ENCODE measurements at places on chromosomes 13 and 19.
A peak's percentile ranks its signal among the peaks of the same experiment; 100 is the strongest.

DNA sequence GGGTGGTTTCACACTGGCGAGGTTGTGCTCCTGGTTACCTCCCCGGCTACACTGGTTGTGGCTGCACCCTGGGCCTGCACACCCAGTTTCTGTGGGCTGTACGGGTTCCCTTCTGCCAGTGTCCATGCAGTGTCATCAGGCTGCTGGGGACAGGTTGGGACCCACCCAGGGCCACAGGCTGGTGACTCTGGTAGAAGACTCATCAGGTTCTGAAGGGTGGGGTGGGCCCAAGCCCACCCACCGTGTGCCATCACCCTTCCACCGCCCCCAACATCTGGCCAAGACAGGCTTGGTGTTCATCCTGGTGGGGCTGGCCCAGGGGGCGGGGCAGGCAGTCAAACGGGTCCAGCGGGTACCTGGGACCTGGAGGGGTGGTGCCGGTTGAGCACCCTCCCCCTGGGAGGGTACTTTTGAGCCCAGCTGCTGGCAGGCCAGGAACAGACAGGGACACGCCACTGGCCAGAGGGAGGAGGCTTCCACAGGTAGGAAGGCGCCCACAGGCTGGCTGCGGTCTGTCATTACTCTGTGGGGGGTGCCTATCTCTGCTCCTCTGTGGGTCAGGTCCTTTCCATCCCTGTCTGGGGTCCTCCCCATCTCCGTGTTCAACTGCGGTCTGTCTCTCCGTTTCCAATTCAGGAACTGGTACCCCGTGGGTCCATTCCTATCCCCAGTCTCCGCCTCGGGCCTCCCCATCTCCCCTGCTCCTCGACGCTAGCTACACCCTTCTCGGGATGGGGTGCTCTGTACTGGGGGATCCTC lies at the start of gene RNF225:
Gene RNF225, plus strand, starts transcription at position 437 of the 759 bp plus-strand sequence. CDS start 434 bp downstream, outside the sequence.
- DNase-seq: no peak

- peak; percentile 64 for DNase-seq
Measured at GRCh38 chr19:43782689-43783231, 2.0 kb upstream of the KCNN4 start.

GRCh38 chr19:58578012-58578925 lies 5.1 kb upstream of the MZF1 start:
- DNase-seq: no peak

DNA sequence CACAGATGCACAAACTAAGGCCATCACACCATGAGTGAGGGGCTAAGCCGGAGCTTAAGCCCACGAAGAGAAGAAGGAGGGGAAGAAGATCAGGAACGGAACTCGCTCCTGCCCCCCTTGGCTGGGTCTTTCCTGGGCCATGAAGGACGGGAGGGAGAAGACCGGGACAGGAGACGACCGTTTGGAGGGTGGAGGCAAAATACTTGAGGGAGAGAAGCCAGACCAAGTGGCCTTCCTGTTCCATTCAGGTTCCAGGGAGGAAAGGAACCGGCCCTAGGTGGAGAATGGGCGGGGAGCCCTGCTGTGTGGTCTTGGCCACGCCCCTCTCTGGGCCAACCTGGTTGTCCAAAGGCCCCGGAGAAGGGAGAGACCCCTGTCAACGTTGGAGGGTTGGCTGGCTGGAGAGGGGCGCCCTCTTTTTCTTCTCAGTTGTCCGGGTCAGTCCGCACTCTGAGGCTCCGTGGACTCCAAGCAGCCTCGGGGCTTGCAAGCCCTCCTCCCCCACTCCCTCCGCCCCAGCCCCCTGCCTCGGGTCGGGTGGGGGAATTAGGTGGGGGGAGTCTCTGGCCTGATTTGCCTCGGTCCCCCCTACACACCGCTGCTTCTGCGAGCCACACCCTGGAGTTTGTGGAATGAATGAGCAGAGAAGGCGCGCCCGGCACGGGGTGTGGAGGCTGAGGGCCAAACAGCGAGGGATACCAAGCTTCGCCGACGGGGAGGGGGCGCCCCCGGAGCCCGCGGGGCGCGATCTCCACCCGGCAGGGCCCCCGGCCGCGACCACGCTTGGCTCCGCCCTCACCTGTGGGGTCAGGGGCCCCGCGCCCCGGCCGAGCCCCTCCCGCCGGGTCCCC lies 757 bp downstream of the FBN3 start:
- DNase-seq: no peak

- peak; percentile 44 for DNase-seq
Measured at GRCh38 chr19:40433391-40434216, 7.8 kb upstream of the SERTAD1 start.

DNA sequence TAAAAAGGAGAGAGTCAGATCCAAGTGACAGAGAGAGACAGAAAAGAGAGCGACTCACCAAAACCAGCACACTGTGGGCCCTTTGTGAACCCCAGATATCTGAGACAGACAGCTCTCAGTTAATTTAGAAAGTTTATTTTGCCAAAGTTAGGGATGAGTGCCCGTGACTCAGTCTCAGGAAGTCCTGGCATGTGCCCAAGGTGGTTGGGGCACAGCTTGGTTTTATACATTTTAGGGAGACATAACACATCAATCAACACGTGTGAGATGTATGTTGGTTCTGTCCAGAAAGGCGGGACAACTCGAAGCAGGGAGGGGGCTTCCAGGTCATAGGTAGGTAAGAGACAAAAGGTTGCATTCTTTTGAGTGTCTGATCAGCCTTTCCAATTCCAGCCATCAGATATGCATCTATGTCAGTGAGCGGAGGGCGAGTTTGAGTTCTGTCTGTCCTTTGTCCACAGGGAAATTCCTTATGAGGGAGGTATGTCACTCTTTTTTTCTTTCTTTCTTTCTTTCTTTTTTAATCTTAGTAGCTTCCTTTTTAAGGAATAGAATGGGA lies 37.2 kb upstream of the ATP11A start:
- DNase-seq: no peak

DNA sequence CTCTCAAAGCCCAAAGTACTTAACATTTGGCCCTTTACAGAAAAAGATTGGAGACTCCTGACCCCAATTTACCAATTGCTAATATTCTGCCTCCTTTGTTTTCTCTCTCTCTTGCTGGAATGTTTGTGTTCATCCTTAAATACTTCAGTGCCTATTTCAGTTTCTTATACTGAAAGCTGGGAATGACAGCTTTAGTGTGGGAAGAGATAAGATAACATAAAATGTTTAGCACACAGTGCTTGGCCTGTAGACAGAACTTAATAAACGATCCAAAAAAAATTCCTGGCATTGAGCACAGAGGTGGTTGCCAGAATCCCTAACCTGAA lies 3.0 kb upstream of the PLEKHF1 start:
- no peak for DNase-seq

DNA sequence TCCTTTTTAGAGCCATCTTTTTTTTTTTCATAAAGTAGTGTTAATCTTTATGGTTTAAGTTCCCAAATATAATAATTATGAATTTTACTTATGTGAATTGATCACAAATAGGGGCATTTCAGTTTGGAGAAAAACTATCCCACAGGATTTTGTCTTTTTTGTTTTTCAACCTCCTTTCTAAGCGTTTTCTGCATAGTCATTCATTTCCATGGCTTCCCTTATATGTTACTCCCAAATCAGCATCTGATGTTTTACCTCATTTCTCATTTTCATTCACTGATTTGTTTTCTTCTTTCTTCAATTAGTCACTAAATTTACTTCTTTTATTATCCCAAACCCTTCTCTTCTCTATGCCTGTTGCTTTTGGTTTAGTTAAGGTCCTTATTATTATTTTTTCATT lies 24.7 kb downstream of the PDS5B start:
- DNase-seq: no peak

GRCh38 chr13:75803164-75803611 lies 167.1 kb downstream of the LMO7 start:
- DNase-seq: no peak

All from memory B cell (primary cell).